Activated CD8-positive, alpha-beta T cell treated with anti-CD3 and anti-CD28 coated beads for 36 hours (primary cell): ENCODE measurements at places on chromosomes 12 and 14. TPM values are rescaled to one million over a fixed set of nuclear protein-coding genes. Genes with fewer than 3 reads are reported as not detected.
A peak's percentile ranks its signal among the peaks of the same experiment; 100 is the strongest.

B4GALNT1 gene
- 1.4 TPM for total RNA-seq

GRCh38 chr14:56133547-56133946 is 15.3 kb downstream of the PELI2 start:
- no peak for DNase-seq

DNA sequence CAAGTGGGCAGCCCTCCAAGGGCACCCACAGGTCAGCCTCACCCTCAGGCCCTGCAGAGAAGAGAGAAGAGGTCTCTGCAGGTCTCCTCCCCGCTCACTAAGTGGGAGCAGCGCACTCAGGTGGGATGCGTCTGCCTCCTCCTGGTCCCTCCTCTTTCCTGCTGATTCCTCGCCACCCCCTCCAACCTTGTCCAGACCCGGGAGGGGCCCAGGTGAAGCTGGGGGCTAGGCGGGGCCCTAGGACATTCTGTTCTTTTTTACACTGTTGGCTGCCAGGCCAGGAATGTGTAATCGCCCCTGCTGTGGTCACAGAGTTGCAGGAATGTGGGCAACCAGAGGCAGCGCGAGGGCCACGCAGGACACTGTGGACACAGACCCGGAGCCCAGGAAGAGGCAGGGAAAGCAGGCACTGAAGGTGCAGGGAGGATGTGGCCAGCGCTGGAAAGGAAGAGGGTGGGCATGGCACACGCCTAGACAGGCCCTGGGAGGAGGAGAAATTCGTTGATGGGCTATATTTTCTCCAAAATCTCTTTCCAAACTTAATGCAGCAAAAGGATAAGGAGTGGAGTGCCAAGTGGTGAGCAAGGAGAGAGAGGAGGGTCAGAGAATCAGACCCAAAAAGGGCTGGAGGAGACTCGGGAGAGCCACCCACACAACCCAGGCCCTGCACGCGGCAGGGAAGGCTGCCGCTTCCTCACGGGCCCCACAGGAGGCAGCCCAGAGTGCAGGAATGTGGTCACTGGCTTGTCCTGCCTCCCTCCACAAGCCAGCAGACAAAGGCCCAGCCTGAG is 911 bp upstream of the SCNN1A start:
- DNase-seq = no peak

DNA sequence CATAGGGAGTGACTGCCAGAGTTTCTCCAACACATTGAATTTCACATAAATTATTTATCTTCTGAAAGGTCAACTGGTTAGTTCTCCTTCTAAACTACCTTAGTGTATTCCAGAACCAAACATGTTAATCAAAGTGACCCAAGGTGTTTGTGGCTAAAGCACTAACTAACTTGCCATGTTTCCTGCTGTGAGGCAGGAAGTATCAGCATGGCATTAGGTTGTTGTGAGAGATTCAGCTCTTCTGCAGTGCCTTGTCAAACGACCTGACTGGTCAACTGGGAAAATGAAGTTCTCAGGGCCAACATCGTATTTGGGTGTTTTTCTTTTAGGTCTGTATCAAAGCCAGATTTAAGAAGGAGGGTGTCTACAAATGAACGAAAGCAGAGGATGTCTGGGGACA is 448.1 kb downstream of the APAF1 start:
- DNase-seq = no peak

- no peak for DNase-seq
Observed at GRCh38 chr12:51472984-51473383, 48.4 kb downstream of the SLC4A8 start.

GRCh38 chr14:36346052-36346451 is 25.6 kb upstream of the MBIP start:
- DNase-seq = no peak

DNA sequence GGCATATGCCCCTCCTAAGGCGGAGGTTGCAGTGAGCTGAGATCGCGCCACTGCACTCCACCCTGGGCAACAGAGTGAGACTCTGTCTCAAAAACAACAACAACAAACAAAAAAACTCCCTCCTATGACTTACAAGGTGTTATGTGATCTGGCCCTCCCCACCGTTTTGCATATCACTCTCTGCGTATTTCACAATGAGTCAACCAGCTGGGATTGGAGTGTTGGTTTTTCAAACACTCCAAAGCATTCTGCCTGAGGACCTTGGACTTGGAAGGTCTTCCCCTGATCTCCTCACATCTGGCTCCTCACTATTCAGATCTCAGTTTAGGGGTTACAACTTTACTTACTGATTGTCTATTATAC is 14.0 kb downstream of the MANSC1 start:
- no peak for DNase-seq

- DNase-seq = no peak
Observed at GRCh38 chr14:86739761-86740160, 1209.8 kb downstream of the FLRT2 start.

BHLHE41 gene
- not detected for total RNA-seq

GRCh38 chr12:4045786-4046494 is 172.7 kb upstream of the PARP11 start:
- DNase-seq = no peak

DNA sequence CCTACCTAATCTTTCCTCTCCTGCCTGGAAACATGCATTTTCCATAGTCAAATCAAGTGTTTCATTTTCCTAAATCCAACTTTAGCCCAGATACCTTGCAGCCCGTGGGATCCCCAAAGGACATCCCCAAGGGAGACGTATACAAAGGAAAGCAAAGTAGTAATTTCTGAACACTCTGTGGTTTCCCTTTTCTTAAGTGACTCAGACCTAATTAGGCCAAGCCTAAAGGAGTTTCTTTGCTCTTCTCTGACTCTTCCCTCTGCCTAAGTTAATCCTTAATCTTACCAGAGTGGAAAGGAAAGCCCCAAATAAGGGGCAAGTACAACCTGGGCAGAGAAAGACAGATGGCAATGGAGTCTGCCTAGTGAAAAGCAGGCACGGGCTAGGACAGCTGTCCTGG is 250.3 kb downstream of the SPTSSA start:
- DNase-seq = no peak

DNA sequence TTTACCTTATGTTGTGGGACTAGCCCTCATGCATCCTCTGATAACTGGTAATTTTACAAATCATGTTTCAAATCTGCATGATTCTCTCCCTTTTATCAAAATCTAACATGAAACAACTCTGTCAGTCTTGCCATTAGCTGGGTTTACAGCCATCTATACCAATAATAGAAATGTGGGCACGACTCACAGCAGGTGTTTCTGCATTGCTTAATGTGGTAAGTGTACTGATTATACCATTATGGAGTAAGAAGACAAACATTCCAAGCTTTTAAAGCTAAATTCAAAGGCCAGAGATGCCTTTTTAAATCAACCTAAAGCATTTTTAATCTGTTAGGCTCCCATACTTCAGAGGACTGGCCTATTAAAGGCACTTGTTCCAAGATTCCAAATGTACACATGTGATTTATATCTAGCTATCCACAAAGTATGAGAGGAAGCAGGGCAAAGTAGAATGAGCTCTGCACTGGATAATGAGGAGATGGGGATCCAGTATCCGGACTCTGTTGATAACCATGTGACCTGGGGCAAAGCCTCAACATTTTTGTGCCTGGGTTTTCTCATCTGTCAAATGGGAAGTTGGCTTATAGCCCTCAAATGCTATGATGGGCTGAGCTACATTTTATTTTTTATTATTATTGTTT is 52.3 kb upstream of the FUT8 start:
- peak; percentile 19 for DNase-seq

- peak; percentile 32 for DNase-seq
Observed at GRCh38 chr12:25436206-25437030, 116.7 kb downstream of the LMNTD1 start.

COCH gene
- 5.8 TPM for total RNA-seq

DNA sequence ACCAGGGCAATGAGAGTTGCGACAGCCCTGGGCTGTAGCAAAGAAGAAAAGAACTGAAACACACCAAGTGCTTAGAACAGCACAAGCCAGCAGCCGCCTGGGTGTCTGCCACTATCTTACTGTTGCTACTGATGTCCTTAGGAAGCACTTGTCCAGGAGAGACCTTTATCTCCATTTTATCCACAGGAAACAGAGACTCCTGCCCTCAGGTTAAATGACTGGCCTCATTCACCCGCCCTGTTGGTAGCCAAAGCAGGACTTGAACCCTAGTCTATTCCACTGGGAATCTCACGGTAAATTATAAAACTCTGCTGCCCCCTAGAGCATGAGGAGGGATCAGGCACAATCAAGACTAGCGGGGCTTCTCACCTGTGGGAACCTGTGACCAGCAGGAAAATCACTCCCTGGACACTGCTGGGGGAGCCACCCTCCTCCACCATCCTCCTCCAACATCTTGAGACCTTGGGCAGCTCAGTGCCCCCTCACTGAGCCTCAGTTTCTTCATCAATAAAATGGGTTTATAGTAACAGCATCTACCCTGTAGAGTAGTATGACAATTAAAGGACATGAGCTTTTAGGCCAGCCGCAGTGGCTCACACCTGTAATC is 20.5 kb upstream of the TESC start:
- peak; percentile 47 for DNase-seq

GPRC5D gene
- not detected for total RNA-seq

GRCh38 chr12:120416490-120417216 is 21.3 kb upstream of the COX6A1 start:
- no peak for DNase-seq

FSCB gene
- not detected for total RNA-seq

GRCh38 chr12:97639702-97640101 is 177.1 kb downstream of the RMST start:
- no peak for DNase-seq

GALNT6 gene
- total RNA-seq = 18.0 TPM

- DNase-seq = no peak
Observed at GRCh38 chr12:122250047-122250446, 16.2 kb downstream of the VPS33A start.

DNA sequence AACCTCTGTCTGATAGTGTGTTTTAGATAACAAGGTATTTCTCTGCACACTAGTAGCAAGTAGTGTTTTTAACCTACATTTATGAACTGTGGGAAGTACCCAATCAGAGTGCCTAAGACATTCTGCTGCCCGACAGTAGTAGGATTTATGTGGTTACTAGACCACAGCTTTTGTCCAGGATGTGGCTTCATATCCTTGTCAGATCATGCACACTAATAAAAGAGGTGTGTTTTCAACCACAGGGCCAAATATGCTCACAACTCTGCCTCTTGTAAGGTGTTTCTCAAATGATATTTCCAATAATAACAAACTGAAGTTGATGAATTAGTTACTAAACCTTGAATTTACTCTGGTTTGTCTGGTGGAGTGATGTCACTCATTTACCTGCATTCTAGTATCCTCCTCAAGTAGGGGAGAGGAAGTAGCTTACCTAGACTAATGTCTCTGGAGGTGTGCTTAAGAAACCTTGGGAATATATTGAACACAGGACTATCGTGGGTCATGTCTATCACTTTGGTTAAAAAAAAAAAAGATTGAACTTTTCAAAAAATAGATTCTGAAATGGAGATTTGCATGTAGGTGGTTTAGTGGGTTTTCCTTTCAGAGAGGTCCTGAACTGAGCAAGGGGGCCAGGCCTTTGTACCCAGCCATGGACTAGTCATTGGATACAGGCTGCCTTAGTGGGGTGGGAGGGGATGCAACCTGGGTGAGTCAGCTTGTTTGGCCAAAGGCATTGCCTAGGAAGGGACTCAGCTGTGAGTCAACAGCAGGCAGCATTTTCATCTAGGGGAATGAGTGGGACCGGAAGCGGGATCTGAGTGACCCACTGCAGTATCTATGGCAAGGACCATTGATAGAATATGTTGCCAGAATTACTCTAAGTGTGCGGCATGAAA is 14.1 kb downstream of the FBXW8 start:
- DNase-seq = peak; percentile 83

DNA sequence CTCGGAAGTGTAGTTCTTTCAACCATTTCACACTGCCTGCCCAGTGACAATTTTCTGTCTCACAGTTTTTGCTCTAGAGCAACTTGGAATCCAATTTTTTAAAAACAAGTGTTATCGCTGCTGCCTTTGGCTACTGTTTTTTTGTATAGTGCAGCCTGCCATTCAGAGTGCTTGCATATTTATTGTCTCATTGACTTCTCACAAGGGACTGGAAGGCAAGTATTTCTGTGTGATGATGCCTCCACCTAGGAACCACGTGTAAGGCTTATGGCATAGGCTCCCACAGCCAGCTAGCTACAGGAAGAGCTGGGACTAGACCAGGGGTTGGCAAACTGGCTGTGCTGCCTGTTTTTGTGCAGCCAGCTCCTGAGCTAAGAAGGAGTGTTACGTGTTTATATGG is 903 bp downstream of the PARPBP start:
- peak; percentile 11 for DNase-seq

CCDC197 gene
- total RNA-seq = not detected

DNA sequence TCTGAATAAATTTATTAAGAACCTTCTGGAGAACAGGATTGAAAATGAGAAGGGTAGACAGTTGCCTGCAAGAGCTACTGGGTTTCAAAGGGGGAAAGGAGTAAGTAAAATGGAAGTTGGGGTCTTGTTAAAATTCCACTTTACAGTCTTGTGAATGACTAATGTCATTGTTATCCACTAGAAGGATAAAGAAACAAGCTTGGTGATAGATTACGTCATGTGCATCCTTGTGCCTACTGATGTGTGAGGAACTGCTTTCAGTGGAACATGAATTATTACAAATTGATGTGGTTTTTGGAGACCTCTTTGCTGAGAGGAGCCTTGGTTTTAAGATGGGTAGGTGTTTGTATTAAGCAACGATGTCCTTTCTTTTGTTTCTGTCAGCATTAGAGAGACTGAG is 272.5 kb upstream of the PRICKLE1 start:
- no peak for DNase-seq

TCL1A gene
- 0.65 TPM for total RNA-seq

WSCD2 gene
- not detected for total RNA-seq

DNA sequence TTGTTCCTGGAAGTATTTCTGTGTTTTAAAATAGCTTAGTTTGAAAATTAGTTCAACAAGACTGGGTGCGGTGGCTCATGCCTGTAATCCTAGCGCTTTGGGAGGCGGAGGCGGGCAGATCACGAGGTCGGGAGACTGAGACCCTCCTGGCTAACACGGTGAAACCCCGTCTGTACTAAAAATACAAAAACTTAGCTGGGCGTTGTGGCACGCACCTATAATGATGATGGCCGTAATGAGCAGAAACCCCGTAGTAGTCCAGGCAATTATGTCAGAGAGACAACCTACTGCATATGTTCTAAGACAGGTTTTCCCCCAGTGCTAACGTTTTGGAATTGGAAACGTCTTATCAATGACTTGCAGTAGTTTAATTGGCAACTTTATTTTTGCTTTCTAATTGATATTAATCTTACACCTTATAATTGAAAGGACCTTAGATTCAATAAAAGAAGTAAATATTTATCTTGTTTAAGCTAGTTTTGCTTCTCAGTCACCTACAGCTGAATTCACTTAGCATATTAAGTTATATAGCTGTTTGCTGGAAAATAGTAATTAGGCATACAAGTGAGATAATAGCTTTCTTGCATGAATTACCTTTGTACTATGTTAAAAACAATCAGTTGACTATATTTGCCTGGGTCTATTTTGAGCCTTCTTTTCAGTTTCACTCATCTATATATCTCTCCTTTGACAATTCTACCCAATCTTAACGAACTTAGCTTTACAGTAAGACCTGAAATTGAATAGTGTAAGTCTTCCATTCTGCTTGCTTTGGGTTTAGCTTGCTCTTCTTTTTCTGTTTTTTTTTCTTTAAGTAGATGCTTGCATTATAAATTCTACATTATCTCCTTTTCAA is 15.6 kb downstream of the CLECL1 start:
- DNase-seq = no peak
